Stimulated activated CD4-positive, alpha-beta T cell treated with anti-CD3 and anti-CD28 coated beads, Interleukin-12 subunit alpha, Interleukin-12 subunit beta, amount 100 ng/mL, for 24 hours (primary cell): ENCODE measurements at places on chromosomes 2 and 18.

- DNase-seq: no peak
Measured at GRCh38 chr2:215401896-215402379, 33.9 kb downstream of the FN1 start.

DNA sequence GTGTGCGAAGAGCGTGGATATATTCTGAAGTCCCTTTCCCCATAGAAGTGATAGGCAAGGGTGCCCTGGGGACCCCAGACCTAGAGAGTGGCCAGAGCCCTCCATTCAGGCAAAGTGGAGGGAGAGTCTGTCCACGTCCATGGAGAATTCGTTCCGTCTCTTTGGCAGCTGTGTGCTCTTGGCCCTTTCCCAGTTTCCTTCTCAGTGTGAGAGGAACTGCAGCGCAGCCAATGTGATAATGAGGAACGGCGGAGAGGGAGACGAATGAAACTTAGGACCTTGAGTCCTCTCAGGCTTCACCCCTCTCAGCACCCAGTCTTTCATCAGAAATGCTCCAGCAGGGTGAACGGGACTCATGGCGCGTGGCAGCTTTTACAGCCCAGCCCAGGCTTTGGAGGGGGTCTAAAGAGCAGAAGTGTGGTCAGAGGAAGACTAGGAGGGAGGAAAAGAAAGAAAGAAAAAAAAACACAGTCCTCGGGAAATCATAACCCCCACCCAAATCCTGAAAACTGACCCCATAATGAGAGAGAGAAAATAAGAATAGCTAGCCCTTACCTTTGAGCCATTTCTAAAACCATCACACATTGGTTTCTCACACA is 95.0 kb upstream of the RIOK3 start:
- DNase-seq: no peak

GRCh38 chr2:196925768-196926561 is 542 bp downstream of the PGAP1 start:
- peak; percentile 11 for DNase-seq

DNA sequence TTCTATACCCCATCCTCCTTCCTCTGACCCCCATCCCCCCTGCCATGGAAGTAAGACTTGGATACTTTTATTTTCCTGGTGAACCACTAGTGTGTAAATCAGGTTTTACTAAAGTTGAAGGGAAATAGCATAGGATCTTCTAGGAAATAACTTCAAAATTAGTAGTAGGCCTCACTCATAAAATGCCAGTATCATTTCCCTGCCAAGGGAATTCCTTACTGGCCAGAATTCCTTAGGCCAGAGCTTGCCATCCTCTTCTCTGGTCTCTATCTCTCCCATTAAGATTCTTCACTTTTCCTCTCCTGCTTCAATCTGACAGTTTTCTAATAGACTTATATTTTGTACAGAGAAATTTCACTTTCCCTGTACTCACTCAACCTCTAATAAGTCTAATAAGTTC is 322.8 kb upstream of the TANK start:
- no peak for DNase-seq

GRCh38 chr2:135219226-135219625 is 167.1 kb downstream of the RAB3GAP1 start:
- no peak for DNase-seq

GRCh38 chr18:4412286-4412685 is 42.8 kb downstream of the DLGAP1 start:
- DNase-seq: no peak

DNA sequence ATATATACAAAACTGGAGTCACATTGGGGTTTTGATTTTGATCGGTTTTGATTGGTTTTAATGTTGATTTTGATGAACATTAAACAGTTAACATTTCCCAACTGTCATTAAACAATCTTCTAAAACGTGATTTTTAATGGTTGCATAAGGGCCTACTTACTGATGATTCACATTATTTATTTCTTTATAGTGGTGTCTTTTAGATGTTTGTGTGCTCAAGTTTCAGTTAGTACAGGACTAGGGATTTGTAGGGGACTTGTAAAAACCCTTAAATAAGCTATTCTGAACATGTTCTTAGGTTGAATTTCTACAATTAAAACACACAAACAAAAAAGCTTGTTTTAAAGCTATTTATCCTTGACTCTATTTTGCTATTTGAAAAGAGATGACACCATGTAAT is 61.6 kb downstream of the TTC21B start:
- no peak for DNase-seq

DNA sequence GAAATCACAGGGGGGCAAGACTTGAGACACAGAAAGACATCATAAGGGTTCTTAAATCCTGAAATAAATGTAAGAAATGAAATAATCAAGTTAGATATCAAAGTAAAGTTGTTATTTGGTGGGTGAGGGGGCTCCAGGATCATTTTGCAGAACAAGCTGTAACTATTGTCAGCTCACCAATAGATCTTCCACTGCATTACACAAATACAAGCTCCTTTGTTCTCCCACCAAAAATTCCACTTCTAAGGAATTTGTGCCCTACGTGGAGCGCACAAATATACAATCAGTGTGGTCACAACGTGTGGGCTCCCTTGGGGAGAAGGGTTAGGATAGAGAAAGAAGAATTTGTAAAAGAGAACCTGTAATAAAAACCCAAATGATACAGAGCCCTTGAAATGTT is 19.2 kb upstream of the GALNT5 start:
- no peak for DNase-seq

DNA sequence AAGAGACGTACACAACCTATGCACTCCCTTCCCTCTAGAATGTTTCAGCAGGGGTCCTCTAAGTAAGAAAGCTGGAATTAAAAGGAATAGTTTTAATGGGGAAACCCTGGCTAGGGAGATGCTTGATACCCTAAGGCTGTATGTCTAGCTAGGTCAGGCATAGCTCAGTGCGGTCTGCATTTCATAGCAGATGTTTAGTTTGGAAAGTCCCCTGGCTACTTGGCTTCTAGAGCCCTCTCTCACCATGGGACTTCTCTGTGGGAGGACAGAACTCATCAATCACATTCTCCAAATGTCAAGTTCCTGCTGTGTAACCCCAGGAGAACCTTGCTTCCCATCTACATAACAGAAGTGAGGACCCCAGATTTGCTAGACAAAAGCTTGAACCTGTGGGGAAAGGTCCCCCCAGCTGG is 24.1 kb upstream of the ANXA4 start:
- no peak for DNase-seq

DNA sequence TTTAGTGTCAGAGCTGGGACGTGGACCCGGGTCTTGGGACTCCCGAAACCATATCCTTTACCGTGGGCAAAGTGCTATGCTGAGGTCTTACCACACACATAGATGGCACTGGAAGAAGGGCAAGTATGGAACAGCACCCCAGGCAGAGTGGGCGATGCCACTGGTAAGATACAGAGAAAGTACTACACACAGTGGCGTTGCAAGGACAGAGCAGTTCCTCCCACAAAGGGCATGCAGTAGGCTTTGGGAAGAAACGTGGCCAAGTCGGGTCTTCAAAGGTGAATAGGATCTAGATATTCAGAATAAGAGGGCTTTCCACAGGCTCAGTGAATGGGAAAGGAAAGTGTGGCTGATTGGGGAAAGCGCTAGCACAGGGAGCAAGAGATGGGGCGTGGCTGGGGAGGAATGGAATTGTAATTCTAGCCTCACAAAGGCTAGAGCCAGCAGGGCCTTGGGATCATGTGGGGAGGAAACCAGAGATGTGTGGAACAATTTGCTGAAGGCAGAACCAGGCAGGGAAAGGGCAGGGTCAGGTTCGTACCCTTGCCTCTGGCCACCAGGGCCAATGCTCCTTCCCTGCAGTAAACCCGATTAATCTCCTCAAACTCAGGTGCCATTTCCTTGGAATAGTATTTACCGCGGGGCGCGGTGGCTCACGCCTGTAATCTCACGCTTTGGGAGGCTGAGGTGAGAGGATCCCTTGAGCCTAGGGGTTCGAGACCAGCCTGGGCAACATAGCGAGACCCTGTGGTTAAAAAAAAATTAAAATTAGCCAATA is 36.0 kb downstream of the PCBP1 start:
- DNase-seq: no peak

DNA sequence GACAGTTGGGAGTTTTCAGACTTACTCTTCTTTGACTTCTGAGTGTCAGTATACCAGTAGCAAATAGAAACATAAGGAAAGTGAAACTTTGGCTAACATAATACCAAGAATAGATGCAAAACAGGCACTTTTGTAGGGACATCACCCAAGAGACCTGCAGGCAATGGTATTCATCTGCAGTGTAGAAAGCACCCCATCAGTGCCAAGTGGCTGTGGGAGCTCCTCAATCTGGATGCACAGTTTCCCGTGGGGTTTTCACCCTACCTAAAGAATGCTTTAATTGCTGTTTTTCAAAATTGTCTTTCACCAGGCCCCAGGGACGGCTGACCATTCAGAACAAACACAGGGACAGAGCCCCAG is 96.6 kb upstream of the GPR45 start:
- no peak for DNase-seq

- DNase-seq: no peak
Measured at GRCh38 chr2:236117401-236117800, 50.8 kb downstream of the GBX2 start.
